ENCODE measurements at places on chromosomes 2 and 18. TPM values are rescaled to one million over a fixed set of nuclear protein-coding genes. Genes with fewer than 3 reads are reported as not detected.
A peak's percentile ranks its signal among the peaks of the same experiment; 100 is the strongest.

GRCh38 chr2:14654835-14655282 is 22.3 kb downstream of the LRATD1 start:
- no peak for DNase-seq

CAVIN2 gene
- 34.9 TPM for total RNA-seq

- no peak for DNase-seq
Measured at GRCh38 chr2:212015588-212015987, 523.0 kb downstream of the ERBB4 start.

ERBB4 gene
- total RNA-seq, result 12.7 TPM

- DNase-seq, result no peak
Measured at GRCh38 chr2:105712166-105712915, 32.4 kb upstream of the NCK2 start.

GRCh38 chr2:23626701-23627230 is 241.8 kb downstream of the KLHL29 start:
- no peak for DNase-seq

GRCh38 chr2:198546122-198546521 is 741.7 kb downstream of the PLCL1 start:
- DNase-seq, result peak; percentile 3

DNA sequence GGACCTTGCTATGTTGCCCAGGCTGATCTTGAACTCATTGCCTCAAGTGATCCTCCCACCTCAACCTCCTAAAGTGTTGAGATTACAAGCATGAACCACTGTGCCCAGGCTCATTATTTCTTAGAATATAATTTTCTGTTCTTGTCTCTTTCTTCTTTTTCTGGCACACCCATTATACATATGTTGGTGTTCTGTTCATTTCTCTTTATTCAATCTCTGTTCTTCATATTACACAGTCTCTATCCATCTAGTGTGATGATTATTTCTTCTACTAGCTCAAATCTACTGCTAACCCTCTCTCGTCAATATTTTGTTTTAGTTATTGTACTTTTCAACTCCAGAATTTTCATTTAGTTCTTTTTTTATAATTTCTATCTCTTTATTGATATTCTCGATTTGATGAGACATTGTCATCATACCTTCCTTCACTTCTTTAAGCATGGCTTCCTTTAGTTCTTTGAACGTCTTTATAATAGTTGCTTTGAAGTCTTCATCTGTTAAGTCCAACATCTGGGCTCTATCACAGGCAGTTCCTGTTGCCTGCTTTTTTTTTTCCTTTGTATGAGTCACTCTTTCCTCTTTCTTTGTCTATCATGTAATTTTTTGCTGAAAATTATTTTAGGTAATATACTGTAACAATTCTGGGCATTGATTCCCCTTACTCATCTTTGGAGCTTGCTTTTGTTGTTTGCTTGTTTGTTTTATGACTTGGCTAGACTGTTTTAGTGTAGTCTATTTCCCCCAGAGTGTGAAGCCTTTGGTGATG is 196.4 kb upstream of the NABP1 start:
- no peak for DNase-seq

DNA sequence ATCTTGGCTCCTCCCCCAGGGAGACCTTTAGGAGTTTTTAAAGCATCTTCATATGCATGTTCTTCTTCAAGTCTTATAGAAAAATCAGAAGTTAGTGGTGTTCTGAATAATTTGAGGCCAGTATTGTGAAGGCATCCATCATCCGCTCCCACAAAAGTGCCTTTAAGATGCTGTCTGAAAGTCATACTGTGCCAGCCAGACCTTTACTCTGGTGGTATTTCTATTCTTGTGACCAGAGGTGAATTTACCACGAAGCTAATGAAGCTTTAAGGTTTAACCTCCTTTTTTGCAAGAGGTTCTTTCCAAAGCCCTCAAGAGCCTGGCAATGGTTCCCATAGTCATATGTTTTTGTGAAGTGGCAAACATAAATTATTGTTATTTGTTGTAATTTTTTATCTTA is 54.3 kb downstream of the SLC40A1 start:
- no peak for DNase-seq

DNA sequence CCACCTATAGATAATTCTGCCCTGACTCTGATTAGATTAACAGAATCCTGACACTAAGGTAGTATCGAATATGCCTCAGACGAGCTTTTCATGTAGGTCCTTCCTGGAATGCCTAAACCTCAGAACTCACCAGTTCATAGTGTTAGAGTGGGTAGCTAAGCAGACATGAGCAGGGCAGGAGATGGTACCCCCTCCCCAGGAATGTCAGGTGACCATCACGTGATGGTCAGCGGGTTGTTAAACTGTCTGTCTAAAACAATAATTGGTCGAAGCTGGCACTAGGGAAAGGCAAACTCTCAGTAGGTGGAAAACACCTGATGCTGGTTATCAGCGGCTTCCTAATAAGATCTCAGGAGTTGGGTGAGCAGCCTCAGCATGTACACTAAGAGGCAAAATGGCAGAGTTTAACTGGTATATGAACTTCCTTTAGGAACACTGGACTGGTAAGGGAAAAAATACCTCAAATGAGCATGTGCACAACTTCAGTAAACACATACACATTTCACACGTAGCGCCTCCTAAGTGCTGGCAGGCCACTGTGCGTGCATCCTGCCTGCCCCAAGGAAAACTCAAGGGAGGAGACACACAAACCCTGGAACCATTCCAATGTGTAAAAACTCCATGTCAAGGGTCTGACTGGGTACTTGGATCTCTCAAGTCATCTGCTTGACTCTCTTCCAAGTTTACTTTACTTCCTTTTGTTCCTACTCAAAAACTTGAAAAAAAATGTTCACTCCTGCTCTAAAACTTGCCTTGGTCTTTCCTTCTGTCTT is 339.5 kb downstream of the GULP1 start:
- no peak for DNase-seq

PRSS56 gene
- 2.6 TPM for total RNA-seq

DNA sequence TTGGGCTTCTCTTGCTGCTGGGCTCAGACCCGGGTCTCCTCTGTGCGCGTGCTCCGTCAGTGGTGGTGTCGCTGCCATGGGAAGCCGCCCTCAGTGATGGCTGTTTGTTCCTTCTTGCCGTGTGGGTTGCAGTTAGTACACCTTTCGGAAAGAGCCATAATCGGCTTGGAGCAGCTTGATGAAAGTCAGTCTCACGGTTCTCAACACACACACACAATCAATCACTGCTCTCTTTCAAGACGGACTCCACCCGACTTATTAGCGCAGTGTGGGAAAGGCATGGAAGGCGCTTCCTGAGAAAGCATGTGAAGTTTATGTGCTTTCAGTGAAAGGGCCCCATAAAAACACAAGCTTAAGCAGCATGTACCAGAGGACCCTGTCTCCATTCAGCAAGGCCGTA is 64.1 kb downstream of the SOX11 start:
- no peak for DNase-seq

DNA sequence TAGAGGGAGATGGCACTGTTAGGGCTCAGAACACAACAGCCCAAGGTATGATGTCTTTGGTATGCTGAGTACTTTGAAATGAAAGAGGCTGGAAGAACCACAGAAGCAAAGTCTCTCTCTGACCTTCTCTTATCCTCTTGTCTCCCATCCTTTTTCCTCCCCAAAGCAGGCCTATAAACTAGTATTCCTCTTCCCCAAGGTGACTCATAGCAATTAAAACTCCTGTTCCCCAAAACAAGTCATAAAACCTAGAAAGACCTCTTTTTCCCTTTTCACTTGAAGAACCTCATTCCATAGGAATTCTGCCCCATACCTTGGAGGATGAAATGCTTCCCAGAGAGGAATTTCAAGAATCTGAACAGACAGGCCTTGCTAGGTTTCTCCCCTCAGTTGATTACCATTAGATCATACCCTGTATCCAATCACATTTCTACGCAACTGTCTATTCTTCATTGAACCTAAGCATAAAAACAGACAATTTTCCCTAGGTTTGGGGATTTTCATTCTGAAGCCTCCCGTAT is 25.7 kb downstream of the MDH1 start:
- no peak for DNase-seq

GRCh38 chr18:45745817-45746461 is 22.0 kb downstream of the SLC14A1 start:
- DNase-seq, result no peak

GRCh38 chr2:37489041-37489456 is 144.6 kb downstream of the QPCT start:
- DNase-seq, result peak; percentile 62

CRYGD gene
- total RNA-seq, result not detected

CPS1 gene
- 2.1 TPM for total RNA-seq

GRCh38 chr2:61762292-61762691 is 91.6 kb downstream of the FAM161A start:
- no peak for DNase-seq

DNA sequence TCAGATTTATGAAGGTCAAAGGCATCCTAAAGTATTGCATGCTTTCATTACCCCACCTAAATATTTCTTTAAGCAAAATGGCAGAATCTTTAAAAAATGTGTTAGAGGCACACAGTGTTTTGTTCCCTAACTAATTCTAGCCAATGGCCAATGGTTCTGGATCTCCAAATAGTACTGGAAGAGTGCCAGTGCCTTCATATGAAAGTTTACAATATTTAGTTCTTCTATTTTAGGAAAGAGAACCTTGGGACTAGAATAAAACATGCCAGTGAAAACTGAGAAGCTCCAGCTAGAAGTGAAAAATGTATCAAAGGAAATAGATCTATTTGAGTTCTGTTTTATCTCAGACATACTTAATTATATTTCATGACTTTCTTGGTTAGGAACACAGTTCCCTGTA is 37.1 kb downstream of the TACR1 start:
- DNase-seq, result peak; percentile 38

- no peak for DNase-seq
Measured at GRCh38 chr2:174341995-174342685, 7.4 kb downstream of the SP9 start.

GRCh38 chr2:68837164-68837860 is 33.9 kb downstream of the BMP10 start:
- peak; percentile 60 for DNase-seq

DNA sequence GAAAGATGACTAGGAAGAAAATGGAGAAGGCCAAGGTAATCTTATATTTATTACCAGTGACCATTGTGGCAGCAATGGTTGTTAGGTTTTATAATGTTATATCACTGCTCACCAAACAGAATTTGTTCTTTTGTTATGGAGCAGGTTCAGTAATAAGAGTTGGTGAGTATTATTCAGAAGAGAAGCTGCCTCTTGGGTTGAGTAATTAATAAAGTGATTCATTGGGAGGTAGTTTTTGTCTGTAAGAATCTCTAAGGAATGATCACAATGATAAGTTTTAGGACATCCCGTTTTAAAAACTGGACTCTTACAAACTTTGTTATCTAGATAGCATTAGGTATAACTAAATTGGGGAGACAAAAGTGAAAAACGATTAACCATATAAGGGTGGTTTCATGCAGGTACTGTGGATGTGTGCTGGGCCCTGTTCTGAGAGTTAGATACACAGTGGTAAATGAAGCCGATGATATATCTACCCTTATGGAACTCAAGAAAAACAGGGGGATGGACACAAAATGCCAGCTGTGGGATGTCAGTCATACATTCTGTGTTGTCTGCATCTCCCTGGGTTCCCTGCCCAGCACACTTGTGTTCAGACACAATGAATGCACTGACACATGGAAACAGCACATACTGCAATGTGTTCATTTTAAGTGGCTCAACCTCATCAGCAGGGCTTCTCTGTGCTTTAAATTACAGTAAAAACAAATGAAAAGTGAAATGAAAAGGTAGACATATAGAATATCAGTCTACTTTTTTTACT is 7.5 kb downstream of the MAP4K4 start:
- DNase-seq, result peak; percentile 71

- no peak for DNase-seq
Measured at GRCh38 chr2:121260370-121261154, 24.4 kb downstream of the TFCP2L1 start.

GRCh38 chr2:125479143-125479636 is 1176.8 kb upstream of the GYPC start:
- no peak for DNase-seq

TMEM178A gene
- total RNA-seq, result 5.7 TPM

PLA2R1 gene
- total RNA-seq, result 3.8 TPM

DNA sequence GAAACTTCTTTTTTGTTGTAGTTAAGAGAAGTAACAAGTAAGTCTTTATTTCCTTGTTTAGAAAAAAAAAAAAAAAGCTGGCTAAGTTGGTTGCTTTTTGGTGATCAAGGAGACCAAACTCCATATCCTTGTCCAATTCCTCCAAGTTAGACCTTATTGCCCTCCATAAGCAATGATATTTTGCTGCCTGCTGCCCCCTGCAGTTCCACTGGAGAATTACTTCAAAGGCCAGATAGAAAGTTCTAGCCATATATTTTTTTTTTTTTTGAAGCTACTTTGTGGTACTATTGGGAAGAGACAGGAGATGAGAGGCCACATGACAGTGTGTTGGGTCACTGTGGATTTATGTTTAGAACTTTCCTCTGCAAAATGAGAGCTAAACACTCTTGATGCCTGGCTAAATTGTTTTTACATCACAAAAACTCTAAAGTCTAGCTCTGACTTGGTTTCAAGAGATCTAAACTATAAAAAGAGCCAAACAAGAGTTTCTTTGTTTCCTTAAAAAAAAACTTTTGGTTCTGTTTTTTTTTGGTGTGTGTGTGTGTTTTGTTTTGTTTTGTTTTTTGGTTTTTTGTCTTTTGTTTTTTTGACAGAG is 80.7 kb upstream of the RASGRP3 start:
- DNase-seq, result peak; percentile 33

DNA sequence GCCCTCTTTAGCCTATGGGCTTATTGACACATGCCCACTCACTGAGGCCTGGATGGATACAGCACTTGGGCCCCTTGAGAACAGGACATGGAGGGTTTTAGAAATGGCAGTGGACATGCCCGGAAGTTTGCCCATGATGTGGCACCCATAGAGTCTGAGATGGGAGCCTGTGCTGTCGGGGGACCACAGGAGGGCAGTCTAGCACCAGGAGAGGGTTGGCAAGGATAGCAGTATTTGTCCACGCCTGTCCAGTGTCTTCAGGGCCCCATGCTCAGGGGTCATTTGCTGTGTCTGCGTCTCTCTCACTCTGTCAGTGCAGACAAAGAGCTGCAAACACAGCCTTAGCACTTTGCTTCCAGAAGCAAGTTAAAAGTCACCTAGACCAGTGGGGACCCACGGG is 48.7 kb downstream of the IL1RL2 start:
- no peak for DNase-seq

DNA sequence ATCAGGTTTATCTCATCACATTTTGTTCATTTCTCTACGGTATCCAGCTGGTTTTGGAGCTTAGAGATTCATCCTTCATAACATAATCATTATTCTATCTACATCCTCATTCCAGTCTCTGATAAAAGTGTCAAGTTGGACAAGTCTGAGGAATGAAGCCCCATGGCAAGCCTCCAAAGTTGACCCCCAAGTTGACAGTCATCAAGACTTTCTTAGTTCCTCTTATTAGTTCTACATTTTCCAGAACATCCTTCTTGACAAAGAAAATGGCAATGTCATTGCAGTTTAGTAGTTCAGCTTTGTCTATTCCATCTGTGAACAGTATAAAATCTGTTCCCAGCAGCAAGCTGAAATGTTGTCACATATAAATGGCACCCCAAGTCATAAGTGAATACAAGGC is 4.5 kb upstream of the TMSB10 start:
- no peak for DNase-seq

LNPK gene
- total RNA-seq, result 40.6 TPM

Measured in muscle of leg (tissue), 16 donors.